ENCODE measurements at places on chromosomes 1 and 21. TPM values are rescaled to one million over a fixed set of nuclear protein-coding genes. Genes with fewer than 3 reads are reported as not detected.

Gene POLR3GL
- 40.6 TPM for polyA plus RNA-seq

Gene KLF17
- polyA plus RNA-seq = not detected

Gene ITLN2
- polyA plus RNA-seq = not detected

Gene STUM
- polyA plus RNA-seq = 20.5 TPM

Gene BNIPL
- 1.1 TPM for polyA plus RNA-seq

Gene NTMT2
- polyA plus RNA-seq = 10.6 TPM

Gene MMEL1
- polyA plus RNA-seq = 0.59 TPM
